ENCODE measurements at places on chromosomes 7 and 10.

DNA sequence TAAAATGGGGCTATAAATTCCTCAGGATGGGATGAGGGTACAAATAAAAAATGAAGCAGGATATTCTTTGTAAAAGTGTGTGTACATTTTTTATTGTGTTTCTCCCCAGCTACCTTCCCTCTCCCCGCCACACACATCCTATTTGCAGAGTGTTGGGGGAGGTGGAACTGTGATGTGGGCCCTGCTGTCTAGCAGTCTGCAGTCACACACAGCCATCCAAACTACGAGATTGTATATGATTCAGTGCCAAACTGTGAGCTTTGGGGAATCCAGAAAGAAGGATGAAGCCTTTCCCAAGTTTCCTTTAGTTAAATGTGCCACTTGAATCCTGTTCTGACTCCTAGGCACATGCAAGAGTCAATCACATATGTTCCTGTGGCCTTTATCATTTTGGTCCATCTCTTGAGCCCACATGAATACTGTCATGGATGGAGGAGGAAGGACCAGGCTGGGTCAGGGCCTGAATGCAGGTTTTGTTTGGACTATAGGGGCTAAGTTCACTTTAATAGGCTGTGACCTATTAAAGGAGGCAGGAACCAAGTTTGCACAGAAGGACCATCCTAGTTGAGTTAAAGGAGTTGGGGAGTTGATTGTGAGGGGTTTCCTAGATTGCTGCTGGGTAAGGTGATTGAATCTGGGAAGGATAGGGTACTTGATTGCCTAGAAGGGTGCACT lies 1.1 kb upstream of the SEMA4G start:
- no peak for DNase-seq

DNA sequence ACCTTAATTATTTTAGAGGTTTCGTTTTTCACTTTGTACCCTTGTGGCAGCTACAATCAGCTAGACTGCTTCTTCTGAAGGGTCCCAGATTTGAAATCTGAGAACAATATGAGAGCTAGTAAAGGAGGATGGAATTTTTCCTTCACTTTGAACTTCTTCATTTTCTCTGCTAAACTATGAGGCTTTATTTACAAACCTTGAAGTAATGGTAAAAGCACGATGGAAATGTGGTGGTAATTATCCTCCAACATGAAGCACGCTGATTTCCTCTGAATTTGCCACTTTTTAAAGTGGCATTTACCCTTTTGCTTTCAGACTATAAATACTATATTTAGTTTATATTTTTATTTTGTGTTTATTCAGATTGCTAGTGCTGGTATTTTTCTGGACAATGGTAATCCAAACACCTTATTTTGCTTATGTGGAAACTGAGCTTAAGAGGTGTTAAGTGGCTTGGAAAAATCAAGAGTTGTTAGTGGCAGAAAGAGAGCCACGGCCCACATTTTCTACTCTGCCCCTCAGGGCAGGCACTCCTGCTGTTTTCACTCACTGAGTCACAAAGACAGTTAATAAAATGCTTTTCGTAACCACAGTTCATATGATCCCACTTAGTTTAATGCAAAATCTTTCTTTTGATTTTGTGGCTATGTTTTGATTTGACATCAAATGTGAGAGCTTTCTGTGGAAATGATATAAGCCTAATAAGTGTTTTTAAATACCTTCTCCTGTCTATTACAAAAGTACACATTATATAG lies 2.7 kb downstream of the SSMEM1 start:
- no peak for DNase-seq

GRCh38 chr7:44306606-44307005 lies 18.8 kb downstream of the CAMK2B start:
- DNase-seq, result no peak

DNA sequence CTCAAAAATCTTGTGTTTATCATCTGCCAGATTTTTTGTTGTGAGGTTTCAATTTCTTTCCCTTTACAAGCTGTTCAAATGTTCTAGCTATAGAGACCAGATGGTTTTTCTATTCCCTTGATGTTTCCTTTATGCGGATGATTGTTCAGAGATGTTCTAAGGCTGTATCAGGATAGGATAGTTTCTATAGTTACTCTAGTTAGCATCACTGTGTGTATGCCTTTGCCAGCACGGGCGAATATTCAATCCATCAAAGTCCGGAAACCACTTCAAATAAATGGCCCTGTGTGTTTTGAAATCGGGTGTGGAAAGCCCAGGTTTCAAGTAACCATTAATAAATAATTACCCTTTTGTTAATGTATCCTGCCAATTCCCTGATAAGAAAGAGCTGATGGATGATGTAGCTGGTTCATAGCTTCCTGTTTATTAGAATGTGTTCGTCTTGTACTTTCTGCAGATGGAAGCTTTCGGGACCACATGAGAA lies 149.8 kb upstream of the PRKCQ start:
- DNase-seq, result no peak

DNA sequence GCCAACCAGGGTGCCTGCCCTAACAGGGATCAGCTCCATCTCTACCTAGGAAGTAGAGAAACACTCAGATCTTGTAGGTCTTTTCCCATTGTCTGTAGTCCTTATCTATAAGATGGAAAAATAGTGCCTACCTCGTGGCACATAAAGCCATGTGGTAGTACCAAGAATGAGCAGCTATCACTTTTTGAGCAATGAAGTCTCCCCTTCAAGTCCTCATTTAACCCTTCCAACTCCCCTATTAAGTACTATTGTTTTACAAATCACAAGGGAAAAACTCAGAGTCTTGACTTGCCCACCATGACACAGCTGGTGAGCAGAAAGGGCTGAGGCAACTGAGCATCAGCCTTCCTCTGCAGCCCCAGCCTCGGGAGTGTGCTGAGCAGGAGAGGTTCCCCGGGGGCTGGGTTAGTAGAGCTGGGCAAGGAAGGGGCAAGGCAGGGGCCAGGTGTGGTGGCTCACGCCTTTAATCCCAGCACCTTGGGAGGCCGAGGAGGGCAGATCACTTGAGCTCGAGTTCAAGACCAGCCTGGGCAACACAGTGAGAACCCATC lies 3.3 kb downstream of the FRAT2 start:
- no peak for DNase-seq

DNA sequence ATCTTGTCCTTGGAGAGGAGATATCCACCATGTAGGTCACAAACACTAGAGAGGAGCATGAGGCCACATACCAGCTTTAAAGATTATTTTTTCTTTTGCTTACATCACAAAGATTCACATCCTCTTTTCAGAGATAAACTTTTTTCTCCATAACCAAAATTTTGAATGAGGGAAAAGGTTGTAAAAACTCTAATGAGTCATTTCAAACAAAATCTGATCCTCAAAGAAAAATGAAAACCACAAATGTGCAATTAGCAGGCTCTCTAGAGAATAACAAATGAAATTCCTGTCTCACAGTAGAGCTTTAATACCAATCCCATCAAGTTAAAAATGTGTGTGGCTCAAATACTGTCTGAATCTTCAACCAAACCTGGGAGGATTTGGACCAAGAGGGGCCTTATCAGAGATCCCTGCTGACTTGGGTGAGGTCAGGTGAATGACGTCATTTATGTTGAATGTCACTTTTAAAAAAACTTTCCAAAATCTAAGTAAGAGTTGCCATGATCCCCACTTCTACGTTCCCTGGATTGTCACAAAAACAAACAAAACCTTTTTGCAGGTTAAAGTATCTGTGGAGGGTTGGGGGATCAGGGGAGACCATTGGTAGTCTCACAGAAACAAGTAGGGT lies 261.5 kb upstream of the NPSR1 start:
- DNase-seq, result no peak

GRCh38 chr10:28623483-28623882 lies 53.8 kb upstream of the BAMBI start:
- no peak for DNase-seq

- no peak for DNase-seq
Observed at GRCh38 chr10:129029851-129030602, 437.0 kb upstream of the MGMT start.

DNA sequence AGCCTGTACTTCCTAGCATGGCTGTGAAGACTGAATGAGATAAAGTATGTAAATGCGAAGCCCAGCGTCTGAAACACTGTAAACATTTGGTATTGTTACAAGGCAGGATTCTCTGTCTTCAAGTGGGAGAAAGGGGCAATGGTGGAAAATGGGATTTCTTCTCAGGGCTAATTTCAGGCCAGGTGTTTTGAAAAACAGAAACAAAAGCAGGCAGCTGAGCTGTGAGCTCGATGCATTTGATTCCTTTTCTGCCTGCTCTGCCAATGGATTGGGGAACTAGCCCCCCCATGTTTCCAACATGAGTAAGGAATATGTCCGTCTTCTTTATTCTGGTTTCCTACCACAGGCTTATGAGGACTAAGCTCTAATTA lies 732.1 kb upstream of the AUTS2 start:
- DNase-seq, result no peak

DNA sequence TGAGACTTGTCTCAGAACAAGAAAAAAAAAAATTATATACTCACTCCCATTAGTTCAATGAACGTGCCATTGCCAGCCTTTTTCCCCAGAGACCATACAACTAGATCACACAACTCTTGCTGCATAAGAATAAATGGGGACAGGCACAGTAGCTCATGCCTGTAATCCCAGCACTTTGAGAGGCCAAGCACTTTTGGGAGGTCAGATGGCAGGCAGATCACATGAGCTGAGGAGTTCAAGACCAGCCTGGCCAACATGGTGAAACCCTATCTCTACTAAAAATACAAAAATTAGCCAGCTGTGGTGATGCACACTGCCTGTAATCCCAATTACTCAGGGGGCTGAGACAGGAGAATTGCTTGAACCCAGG lies 13.6 kb downstream of the PDLIM1 start:
- no peak for DNase-seq

DNA sequence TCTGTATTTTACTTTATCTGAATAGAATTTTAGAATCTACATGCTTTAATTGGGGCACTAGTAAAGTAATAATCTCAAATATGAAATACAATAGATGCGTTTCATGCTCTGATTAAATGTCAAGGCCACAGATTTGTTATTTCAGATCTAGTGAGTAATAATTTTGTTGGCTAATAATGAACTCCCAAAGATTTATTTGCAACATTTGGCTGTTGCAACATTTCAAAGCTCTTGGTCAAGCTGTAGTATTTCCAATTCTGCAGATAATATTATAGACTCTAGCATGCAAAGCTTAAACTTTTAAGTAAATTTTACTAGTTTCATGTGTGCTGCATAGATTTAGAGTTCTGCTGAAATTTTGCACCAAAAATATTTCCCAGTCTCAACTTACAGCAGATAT lies 16.7 kb downstream of the LRRN3 start:
- DNase-seq, result no peak

DNA sequence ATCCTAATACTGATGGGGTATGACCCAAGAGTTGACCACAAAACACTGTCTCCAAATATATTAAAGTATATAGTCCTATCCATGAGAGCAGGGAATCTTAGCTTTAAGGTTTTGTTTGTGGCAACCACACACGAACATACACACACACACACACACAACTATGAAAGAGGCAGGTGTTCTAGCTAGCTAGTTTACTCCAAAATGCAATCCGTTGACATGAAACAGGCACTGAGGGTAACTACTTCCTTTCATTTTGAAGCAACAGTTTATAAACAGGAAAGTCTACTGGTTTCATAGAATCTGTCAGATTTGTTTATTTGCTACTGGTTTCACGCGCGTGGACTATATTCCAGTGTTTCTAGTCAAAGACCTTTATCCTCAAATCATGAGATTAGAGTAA lies 14.8 kb downstream of the HTR5A start:
- no peak for DNase-seq

DNA sequence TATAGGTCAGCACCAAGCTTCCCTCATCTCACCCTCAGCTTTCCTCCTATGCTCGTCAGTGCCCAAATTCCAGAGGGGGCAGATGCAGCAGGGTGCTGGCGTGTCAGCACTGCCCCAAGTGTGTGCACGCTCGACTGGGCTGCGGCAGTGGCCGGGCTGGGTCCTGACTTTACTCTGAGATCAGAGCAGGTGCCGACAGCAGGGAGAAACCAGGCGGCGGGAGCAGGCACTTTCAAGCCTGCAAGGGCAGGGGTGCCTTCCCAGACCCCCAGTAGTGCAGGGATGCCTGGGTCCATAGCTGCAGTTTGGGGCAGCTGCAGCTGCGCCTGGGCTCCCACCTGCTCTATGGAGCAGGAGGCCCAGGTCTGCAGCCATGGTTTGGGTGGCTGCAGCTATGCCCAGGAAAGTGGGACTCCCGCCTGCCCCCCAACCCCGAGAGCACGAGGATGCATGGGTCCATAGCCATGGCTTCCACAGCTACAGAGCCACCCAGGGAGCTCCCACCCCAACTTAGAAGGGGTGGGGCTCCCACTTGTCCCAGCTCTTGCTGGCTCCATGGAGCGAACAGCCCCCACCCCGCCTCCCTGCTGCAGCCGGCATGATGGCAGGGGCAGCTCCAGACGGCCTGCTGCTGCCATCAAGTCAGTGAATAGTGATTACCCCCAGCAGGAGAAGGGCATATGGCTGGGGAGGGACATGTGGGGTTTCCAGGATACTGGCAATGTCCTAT lies 199.2 kb upstream of the KMT2E start:
- no peak for DNase-seq

DNA sequence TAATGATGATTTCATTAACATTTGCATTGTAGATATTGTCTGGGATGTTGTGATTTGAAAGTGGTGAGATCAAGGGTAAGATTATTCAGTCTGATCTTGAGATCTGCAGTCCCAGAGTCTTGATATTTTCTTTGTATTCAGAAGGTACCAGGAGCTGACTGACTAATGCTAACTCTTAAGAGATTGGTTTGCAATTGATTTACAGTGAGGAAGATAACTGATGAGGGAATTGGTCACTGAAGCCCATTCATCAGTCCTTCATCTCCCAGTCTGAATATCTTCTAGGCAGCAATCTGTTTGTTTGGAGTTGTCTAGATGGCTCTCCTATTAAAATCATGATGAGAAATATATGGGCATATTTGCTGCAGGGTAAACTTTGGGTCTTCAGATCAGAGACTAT lies 473.7 kb downstream of the ARL4A start:
- DNase-seq, result no peak

- no peak for DNase-seq
Observed at GRCh38 chr10:71761541-71762113, 11.7 kb downstream of the VSIR start.

DNA sequence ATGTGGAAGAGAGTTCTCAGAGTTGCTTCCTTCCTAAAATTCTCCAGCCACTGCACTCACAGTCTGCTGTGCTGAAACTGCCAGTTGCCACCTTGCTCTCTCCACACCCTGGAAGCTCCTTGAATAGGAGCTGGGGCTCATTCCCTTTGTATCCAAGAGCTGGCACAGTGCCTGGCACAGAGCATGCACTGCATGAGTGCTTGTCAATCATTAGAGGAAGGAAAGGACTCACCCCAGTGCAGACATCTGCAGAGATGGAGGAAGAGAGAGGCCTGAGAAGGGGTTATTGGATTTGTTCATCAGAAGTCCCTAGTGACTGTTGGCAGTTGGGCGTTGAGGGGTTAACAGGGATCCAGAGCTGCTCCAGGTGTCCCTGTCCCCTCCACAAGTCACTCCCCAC lies 41.7 kb upstream of the DUSP5 start:
- DNase-seq, result no peak

GRCh38 chr7:125563557-125563956 lies 633.9 kb upstream of the POT1 start:
- no peak for DNase-seq

GRCh38 chr7:54837168-54837567 lies 78.2 kb upstream of the SEC61G start:
- no peak for DNase-seq
